AG20443 (cell line): ENCODE measurements at places on chromosomes 1 and 21.
A peak's percentile ranks its signal among the peaks of the same experiment; 100 is the strongest.

- DNase-seq, result no peak
Measured at GRCh38 chr1:56399326-56399725, 180.0 kb downstream of the PLPP3 start.

- peak; percentile 87 for DNase-seq
Measured at GRCh38 chr1:159891275-159892157, 8.4 kb downstream of the CFAP45 start.

- no peak for DNase-seq
Measured at GRCh38 chr1:100234432-100234831, 15.2 kb downstream of the DBT start.

GRCh38 chr21:17539323-17539722 is 26.5 kb downstream of the CXADR start:
- DNase-seq, result no peak

GRCh38 chr1:197027359-197027758 is 39.7 kb downstream of the F13B start:
- DNase-seq, result no peak

DNA sequence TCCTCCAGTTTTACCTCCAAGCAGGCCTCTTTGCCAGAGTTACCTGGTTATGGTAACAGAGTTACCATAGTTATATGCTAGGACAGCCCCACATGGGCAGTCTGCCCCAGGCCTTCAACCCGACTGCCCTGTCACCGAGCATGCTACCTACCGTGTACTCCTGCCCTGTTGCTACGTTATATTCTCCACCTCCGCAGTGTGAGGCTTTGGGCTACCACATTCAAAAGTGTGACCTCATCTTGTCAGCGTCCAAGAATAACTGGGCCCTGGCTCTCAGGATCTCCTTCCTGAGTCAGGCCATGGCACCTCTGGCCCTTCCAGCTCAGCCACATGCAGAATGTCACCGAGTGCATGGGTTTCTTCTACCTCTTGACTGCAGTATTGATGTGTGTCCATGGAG is 8.9 kb downstream of the MAPKAPK2 start:
- DNase-seq, result peak; percentile 67

DNA sequence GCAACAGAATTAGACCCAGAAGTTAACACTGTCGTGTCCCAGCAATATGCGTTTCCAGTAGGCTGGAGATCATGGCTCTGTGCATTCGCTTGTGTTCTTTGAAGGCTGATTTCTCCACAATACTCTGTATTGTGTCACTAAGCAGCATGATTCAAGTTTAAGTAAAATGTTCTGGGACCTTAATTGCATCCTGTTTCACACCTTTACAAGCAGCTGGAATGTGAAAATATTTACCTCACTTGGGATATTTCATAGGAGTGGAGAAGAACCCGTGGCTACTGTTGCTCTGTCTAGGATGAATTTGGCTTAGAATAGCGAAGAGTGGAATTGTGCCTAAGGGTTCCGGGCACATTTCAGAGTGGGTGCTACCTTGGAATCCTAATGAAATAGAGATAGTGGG is 6.3 kb downstream of the PTGFRN start:
- no peak for DNase-seq

DNA sequence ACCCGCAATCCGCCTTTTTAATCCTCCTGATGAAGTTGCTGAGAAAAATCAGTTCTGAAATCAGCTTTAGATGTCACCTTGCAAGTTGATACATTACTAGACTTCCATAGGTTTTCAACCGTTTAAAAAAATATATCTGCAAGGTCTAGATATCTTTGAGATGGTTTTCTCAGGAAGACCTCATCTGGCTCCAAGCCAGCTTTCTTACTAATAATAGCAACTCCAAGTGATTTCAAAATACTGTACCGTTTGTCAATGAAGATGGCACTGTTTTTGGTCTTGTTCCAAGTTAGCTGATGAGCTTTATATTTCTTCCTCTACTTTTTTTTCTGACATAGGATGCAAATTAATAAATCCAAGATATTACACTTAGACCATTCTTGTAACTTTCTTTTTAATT is 40.3 kb downstream of the LRRC8C start:
- DNase-seq, result no peak

GRCh38 chr1:83970802-83971201 is 28.1 kb downstream of the TTLL7 start:
- DNase-seq, result no peak

GRCh38 chr1:52008071-52008809 is 17.7 kb upstream of the RAB3B start:
- no peak for DNase-seq

DNA sequence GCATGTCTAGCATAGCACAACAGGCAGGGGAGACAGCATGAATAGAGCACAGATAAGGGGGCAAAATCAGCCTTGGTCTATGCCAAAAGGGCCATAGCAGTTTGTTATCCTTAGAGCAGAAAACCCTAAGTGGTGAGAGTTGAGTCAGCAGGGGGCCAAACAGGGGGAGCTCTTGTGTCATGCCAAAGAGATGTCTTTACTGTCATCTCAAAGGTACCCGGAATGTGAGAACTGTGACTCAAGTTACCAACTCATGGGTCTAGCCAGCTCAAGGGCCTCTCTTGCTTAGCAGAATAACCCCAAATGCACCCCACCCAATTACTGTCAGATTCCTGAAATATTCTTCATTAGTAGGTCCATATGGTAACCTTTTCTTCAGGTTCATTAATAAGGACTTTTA is 45.9 kb upstream of the NRDC start:
- peak; percentile 78 for DNase-seq

GRCh38 chr1:12573015-12573825 is 44.8 kb downstream of the DHRS3 start:
- DNase-seq, result no peak

DNA sequence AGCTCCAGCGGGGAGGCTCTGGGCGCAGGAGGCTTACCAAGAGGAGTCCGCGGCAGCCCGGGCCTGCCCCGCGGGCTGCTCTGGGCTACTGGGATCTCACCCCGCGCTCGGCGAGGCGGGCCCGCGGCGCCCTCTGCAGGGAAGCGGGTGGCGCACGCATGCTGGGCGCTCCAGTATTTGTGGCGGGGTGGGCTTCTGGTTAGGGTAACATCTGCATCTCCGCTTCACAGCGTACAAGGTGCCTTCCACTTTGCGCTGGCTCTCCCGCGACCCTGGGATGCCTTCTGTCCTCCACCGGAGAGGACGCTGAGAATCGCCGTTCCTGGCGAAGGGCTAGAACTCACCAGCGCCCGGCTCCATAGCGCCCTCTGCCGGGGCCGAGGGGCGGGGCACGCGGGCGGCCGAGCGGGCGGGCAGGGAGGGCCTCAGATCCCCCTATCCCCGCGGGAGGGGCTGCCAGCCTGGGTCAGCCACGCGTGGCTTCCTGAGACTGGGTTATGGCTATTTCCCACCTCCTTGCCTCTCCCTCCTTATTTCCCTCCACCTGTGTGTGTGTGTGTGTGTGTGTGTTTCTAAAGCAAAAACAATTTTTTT is 46.6 kb upstream of the CTBS start:
- DNase-seq, result peak; percentile 95

GRCh38 chr1:7398982-7399381 is 372.1 kb upstream of the VAMP3 start:
- no peak for DNase-seq

DNA sequence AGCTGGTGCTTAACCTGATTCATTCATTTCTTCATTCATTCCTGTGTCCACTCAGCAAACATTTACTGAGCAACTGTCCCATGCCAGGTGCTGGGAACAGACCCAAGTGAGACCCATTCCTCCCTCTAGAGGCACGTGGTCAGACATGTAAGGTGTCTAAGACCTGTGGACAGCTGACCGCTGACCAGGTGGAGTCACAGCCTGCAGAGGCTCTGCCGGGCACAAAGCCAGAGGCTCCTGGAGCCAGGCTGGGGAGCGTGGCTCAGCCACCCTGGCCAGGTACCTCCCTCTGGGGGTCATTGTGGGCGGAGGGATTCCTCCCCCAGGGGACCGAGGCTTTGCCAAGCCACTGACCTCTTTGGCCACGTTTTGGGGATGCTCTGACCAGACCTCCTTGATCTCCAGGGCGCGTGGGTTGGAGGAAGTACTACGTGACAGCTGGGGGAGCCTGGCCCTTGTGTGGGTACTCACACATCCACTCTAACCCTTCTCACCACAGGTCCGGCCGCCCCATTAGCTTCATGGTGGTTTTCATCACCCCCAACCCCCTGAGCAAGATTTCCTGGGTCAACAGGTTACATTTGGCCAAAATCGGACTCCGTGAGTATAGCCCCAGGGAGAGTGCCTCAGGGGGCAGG is 100.3 kb downstream of the ARHGEF10L start:
- no peak for DNase-seq

- DNase-seq, result no peak
Measured at GRCh38 chr21:25625036-25625435, 14.0 kb upstream of the JAM2 start.

- no peak for DNase-seq
Measured at GRCh38 chr1:66197785-66198184, 336.2 kb upstream of the SGIP1 start.

GRCh38 chr21:31873696-31874599 is 1.1 kb downstream of the HUNK start:
- peak; percentile 84 for DNase-seq

DNA sequence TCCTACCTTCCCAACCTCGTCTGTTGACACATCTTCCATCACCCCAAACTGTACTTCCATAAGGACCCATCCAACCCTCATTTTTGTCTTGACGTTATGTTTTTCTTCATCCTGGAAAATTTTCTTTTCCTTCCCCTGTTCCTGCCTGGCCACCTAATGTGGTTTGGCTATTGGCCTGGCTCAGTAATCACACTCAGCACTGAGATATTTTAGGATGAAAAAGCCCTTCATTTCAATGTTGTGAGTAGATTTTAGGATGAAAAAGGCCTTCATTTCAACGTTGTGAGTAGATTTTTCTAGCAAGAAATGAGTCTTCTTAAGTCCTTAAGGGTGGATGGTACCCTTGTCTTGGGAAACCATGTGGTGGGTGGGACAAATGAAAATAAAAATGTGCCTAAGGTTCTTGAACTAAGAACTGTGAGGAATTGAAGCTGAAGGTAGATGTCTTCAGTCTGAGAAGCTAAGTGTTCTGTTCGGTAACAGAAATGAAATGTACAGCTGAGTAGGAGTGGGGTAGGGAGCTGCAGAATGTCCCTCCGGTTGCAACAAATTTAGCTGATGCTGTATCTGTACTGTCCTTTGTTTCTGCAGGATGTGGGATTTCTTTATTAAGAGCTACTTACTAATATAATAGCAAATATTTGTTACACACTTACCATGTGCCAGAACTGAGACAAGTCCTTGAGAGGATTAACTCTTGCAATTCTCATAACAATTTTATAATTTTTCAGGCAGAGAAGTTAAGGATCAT is 36.1 kb downstream of the DNTTIP2 start:
- peak; percentile 32 for DNase-seq

DNA sequence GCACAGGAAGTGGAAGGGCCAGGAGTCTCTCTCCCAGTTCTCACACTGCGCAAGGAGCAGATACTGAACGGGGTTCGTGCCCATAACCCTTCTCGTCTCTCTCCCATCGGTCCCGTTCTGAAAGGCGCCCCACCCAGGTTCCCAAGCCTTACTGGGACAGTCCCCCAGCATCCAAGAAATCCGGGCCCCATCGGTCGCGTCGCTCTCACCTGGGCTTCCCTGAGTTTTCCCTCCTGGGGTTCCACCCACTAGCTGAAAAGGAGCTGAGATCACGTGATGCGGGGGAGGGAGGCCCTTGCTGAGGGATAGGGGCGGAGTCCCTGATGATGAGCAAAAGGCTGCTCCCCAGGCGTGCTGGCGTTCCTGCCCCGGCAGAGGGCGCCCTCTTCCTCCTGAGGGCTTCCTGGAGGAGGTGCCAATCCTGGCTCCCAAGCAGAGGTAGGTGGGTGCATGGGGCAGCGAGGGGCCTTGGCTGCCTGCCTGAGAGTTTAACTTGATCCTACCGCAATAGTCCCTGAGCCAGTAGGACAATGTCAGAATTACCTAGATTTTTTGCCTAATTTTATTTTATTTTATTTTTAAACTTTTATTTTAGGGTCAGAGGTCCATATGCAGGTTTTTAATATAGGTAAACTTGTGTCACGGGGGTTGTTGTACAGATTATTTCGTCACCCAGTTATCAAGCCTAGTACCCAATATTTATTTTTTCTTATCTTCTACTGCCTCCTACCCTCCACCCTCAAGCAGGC is at the start of gene SPOCD1:
SPOCD1 (minus strand) TSS at position 271 of the 749 bp plus-strand sequence. CDS start 689 bp downstream, outside the sequence.
- peak; percentile 96 for DNase-seq
